ENCODE measurements at places on chromosomes 11 and 22.

DNA sequence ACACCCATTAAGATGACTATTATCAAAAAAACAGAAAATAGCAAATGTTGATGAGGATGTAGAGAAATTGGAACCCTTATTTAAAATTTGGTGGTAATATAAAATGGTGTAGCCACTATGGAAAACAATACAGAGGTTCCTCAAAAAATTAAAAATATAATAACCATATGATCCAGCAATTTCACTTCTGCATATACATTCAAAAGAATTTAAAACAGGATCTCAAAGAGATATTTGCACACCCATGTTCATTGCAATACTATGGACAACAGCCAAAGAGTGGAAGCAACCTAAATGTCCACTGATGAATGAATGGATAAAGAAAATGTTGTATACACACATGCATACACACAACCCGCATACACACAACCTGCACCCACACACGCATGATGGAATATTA is 102.2 kb downstream of the FAM168A start:
- no peaks in the 10 kb centered on the region for H3K4me1 ChIP-seq
- H3K36me3 ChIP-seq, result no peaks in the 10 kb centered on the region
- DNase-seq, result no peak
- no peak overlapping the region for H3K4me3 ChIP-seq

DNA sequence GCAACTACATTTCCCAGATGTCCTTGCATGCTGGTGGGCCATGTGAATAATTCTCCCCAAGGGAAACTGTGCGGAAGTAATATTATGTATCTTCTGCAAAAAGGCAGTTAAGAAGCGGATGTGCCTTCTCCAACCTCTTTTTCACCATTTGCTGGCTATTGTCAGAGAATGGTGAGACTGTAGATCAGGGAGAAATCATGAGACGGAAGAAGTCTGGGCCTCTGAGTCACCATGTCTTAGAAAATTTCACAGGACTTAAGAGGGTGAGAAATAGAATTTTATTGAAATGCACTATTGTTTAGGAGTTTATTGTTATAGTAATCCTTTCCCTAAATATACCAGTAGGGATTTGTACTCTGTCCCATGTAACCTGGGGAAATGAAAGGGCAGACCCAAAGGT is 298.7 kb upstream of the ZC3H12C start:
- H3K4me3 ChIP-seq, result no peak overlapping the region
- no peaks in the 10 kb centered on the region for H3K27me3 ChIP-seq
- H3K36me3 ChIP-seq, result no peaks in the 10 kb centered on the region
- DNase-seq, result no peak
- no peaks in the 10 kb centered on the region for H3K4me1 ChIP-seq

DNA sequence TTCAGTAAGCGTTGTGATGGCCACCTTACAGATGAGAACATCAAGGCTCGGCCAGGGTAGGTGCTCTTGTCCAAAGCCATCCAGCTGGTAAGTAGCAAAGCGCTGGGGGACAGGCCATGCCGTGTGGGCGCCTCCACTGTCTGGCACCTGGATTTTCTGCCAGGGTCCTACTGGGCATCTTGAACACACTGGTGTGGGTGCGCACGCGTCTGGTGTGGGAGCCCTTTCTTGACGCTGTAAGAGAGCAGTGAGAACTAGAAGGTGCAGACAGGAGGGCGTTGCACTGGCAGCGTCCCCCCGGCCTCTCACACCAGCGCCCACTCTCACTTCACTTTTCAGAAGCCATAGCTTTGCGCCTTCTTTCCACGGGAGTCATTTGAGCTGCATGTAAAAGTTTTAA is 296.6 kb downstream of the TBC1D22A start:
- H3K36me3 ChIP-seq, result peaks cover 13% of the 10 kb centered on the region
- no peaks in the 10 kb centered on the region for H3K4me1 ChIP-seq
- no peaks in the 10 kb centered on the region for H3K27me3 ChIP-seq
- no peak overlapping the region for H3K27ac ChIP-seq

GRCh38 chr11:130722401-130722800 is 193.9 kb downstream of the SNX19 start:
- no peak overlapping the region for H3K4me3 ChIP-seq
- no peak for DNase-seq
- no peak overlapping the region for H3K27ac ChIP-seq

GRCh38 chr11:101215069-101215468 is 85.5 kb upstream of the PGR start:
- H3K27me3 ChIP-seq, result no peaks in the 10 kb centered on the region
- H3K27ac ChIP-seq, result no peak overlapping the region
- H3K4me1 ChIP-seq, result no peaks in the 10 kb centered on the region
- H3K4me3 ChIP-seq, result no peak overlapping the region
- H3K36me3 ChIP-seq, result no peaks in the 10 kb centered on the region
- no peak for DNase-seq

Measured in CD4-positive, alpha-beta memory T cell (primary cell).